ENCODE measurements at places on chromosomes 1 and 21.
A peak's percentile ranks its signal among the peaks of the same experiment; 100 is the strongest.

- no peak for DNase-seq
These were observed 297.9 kb downstream of the PCP4 start for GRCh38 chr21:40164905-40165772.

- DNase-seq, result no peak
These were observed 959 bp downstream of the CD58 start for GRCh38 chr1:116569776-116570357.

- no peak for DNase-seq
These were observed 15.5 kb upstream of the GFI1 start for GRCh38 chr1:92502247-92502646.

GRCh38 chr1:74463333-74463988, 49.0 kb downstream of the LRRC53 start:
- no peak for DNase-seq

DNA sequence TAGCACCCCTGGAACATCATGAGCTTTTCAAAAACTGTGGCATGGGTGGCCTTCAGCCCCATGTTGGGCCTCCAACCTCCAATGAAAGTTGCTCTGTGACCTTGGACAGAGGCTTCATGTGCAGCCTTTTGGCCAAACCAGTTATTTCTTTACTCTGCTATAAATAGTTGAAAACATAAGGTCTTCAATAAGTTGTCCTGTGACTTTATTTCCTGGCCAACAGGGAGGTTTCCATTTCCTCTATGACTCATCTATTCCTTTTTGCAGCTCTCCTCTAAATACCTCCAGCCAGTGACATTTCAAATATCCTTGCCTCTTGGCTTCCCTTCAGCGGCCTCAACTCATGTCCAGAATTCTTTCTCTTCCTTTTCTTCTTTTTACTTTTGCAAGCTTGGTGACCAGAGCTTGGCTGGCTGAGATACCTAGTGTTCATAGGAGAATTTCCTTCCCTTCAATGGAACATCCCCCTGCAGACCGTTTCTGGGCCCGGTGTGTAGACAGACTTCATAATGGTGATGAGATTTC, 22.7 kb upstream of the TRIM67 start:
- no peak for DNase-seq

DNA sequence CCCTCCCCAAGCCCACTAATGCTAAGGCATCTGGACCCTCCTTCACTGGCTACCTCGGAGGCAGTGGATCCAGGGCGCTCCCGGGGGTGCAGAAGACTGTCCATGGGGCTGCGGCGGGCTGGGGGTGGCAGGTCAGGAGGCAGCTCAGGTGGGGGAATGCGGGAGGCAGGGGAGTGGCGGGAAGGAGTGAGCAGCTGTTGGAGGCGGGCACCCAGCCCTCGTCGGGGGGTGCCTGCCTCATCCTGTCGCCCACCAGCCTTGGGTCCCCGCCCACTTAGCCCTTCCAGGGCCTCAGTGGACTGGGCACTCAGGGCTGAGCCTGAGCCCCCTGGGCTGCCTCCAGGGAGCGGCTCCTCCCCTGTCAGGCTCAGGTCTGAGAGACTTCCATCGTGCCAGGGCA, 10.7 kb upstream of the GATAD2B start:
- DNase-seq, result no peak

GRCh38 chr21:39040494-39041110, 142.6 kb downstream of the PSMG1 start:
- no peak for DNase-seq

DNA sequence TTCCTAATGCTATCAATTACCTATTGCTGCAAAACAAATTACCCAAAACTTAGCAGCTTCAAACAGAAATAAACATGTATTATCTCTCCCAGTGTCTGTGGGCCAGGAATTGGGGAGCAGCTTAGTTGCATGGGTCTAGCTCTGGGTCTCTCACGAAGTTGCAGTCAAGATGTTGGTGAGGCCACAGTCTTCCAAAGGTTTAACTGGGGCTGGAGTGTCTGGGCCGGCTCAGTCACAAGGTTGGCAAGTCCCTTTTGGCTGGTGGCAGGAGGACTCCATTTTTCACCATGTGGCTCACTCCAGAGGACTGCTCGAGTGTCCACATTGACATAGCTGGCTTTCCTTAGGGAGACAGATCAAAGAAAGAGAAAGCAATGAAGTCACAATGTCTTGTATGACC, 5.0 kb upstream of the LRP8 start:
- DNase-seq, result no peak

DNA sequence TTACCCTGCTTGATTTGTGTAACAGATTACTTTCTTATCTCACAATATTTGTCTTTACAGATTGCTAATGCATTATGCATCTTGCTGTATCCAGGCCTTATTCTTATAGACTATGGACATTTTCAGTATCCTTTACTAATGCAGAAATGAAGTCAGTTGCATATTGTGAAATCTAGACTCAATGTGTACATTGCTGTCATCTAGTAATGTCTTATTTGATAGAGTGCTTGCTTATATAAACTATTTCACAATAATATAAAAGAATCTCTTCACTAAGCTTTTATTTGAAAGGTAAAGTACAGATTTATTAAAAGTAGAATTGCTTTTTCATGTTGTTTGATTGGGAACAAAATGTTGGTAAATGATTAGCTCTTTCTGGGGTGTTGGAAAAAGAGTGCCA, 39.6 kb downstream of the ALG6 start:
- no peak for DNase-seq

GRCh38 chr1:54117815-54118563, 34.8 kb downstream of the CDCP2 start:
- no peak for DNase-seq

DNA sequence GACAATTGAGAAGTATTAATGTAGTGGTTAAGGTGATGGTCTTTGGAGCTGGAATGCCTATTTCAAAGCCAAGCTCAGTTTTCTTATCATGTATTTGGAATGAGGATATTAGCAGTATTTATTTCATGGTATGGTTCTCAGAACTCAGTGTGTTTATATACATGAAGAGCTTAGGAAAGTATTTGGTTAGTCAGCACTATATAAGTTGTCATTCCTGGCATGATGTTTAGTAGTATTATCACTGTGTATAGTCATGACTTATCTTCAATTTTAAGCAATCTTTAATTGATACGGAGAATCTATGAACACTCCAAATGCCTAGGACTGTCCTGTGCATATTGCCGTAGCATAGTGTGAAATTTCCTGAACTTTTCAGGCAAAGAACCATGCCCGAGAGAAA, 501.9 kb upstream of the USP24 start:
- no peak for DNase-seq

GRCh38 chr1:91809317-91809716, 76.6 kb downstream of the TGFBR3 start:
- DNase-seq, result no peak

- DNase-seq, result no peak
These were observed 179.3 kb upstream of the ZNF644 start for GRCh38 chr1:91201176-91201575.

GRCh38 chr1:33519240-33519884, 46.9 kb downstream of the ZSCAN20 start:
- no peak for DNase-seq

DNA sequence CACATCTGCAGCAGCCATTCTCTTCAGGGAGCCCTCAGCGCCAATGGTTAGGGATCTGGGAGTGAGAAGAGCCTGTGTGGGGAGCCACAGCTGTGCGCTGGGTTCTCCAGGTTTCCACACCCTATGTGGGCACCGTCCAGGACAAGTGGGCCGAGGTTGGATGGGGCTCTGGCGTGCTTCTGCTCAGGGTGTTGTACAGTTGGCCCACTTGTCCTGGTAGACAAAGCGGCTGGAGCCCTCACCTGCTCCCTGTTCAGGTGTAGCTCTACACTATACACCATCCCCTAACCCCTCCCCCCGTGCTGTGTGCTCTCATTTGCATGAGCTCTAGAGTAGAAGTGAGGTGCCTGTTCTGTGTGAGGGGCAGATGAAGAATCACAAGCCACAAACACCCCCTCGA, 12.2 kb downstream of the SH3BP5L start:
- no peak for DNase-seq

GRCh38 chr1:246262281-246262680, 244.8 kb downstream of the SMYD3 start:
- no peak for DNase-seq

DNA sequence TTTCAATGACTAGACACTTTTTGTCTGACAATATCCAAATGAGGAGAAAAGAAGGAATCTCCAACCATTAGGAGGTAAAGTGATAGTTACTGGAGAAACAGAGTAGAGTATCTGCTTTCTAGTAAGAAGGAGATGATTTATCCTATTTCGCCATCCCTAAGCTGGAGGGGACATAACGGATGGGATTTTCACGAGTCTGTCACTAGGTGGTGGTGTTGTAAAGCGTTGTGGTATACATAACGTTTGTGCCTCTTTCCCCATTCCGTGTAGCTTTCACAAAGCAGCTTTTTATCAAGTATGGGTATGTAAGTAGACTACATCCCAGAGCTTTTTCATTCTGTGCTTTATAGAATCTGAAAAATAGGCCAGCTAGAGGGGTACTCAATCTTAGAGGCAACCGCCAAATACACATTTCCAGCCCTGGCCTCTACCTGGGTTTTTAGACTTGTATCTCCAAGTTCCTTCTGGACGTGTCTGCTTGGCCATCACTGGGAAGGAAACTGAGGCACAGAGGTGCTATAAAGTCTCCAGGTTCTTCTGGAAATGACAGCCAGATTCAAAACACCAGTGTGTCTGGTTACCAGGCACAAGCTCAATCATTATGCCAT, 33.3 kb upstream of the FAM3B start:
- peak; percentile 30 for DNase-seq

- peak; percentile 73 for DNase-seq
These were observed 3.3 kb downstream of the KLHL21 start for GRCh38 chr1:6599141-6599975.

- DNase-seq, result no peak
These were observed 244.6 kb upstream of the MAP1LC3C start for GRCh38 chr1:242243472-242243871.

DNA sequence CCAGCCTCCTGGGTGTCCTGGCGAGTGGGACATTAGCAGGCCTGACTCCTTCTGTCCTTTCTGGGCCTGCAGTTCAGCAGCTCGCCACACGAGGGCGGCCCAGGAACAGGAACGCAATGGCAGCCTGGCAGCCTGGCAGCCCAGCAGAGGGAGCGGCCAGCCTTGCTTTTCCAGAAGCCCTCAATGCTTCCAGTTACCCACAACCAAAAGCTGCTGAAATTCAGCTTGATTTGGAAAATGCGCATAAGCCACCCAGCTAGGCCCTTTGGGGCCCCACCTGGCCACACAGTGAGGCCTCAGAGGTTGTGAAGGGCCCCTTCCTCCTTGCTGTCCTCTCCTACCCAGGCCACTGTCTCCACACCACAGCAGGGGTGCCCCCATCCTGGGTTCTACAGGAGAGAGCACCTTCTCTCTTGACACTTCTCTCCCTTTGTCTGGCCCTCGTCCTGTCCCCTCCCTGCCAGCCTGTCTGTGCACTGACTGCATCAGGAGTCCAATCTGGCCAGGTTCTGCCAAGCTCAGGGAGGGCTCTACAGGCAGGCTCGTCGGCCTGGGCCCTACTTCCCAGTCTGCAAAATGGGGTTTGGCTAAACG, 103.4 kb upstream of the VAMP3 start:
- peak; percentile 72 for DNase-seq

GRCh38 chr1:237181743-237182317, 139.8 kb downstream of the RYR2 start:
- no peak for DNase-seq

GRCh38 chr21:29154270-29154669, 23.8 kb downstream of the MAP3K7CL start:
- no peak for DNase-seq

- no peak for DNase-seq
These were observed 105.4 kb upstream of the KCNK2 start for GRCh38 chr1:214977110-214977509.

DNA sequence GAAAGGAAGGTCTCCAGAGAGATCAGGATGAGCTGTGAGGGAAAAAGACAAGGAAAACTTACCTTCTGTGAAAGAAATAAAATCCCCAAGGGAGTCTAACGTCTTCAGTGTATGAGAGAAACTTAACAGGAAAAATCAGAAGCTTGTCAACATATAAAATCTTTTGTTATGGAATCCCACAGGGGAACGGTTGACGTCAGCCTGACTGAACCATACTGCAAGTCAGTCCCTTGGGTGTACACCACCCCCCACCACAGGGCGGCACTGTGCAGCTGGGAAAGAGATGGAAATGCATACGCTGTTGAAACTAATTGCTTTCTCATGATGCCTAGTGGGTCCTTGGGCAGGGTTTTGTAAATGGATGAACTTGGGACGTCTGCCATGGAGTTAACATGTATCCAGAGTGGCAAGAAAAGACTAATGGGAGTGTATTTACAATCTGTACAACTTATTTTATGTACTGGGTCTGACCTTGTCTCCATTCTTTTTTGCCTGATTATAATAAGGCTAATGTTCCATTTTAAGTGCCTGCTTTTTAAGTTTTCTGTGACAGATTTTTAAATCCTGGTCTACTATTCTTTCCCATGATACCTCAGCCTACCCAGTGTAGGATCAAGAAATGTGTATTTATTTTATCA, 22.7 kb downstream of the UTP25 start:
- DNase-seq, result peak; percentile 9

All from stimulated activated CD4-positive, alpha-beta T cell treated with anti-CD3 and anti-CD28 coated beads, Interleukin-2, amount 100 ng/mL, for 4 hours (primary cell).